HL-60 (cell line): ENCODE measurements at places on chromosomes 2 and 18.

DNA sequence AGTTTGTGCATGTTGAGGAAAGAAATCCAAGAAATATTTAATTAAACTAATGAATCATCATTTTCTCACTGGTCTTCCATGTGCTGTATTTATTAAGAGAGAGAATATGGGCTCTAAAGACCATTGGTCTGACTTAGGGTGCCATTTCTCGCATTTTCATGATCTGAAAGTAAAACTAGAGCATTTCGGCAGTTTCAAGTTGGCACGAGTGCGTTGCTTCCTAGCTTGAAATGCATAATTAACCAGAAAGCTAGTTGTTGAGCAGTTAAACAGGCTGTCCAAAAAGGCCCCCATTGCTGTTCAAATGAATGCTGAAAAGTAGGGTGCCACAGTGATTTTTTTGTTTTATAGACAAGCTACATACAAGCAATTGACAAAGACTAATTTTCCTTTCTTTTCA, 47.4 kb downstream of the SLC8A1 start:
- no peak for DNase-seq

DNA sequence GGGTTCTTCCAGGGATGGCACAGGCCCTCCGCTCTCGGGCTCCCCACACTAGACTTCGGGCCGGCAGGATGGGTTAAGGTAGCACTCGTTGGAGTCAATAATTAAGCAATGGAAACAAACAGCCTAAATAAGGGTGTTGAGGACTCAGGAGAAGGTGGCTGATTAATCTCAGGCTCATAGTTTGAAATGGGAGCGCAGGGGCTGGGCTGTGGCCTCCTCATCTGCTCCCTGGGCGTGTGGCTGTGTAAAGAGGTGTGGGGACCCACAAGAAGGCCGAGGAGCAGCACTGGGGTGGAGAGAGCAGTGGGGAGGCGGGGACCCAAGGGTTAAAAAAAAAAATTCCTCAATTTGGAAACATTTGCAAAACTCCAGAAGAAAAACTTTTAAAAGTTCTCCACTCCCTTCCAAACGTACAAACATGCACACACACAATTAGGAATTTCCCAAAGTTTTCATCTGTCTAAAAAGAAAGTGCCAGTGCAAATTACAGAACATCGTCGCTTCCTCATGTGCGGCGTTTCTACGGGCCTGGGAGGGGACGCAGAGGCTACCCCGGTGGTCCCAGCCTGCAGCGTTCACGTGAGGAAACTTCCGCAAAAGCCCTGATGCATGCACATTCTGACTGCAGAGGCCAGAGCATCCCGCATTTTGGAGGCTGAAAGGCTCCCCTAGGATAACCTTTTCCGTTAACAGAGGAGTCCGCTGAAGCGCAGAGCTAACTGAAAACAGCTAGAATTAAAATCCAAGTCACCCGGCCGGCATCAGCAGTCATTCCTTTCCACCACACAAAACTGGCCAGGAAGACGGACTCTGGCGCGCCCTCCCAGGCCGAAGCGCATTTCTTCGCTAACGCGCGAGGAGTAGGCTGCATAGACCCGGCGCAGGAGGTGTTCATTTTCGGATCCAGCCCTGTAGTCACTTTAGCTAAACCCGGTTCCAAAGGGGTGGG, 1.0 kb upstream of the TUBB6 start:
- peak; percentile 22 for DNase-seq

- DNase-seq, result no peak
These were observed 13.7 kb upstream of the OTOF start for GRCh38 chr2:26491563-26492167.

DNA sequence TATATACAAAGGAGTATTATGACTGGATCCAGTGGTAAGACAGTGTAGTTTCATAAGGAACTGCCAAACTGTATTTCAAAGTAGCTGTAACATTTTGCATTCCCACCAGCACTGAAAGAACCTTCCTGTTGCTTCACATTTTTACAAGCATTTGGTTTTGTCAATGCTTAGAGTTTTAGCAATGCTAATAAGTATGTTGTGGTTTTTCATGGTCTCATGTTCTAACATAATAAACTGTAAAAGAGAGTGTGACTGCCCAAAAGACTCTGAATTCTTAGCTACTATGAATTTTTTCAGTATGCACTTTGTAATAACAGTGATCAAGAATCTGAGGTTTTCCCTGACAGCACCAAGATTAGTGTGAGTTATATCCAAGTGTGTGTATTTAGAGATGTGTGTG, 604.2 kb downstream of the XIRP2 start:
- no peak for DNase-seq

DNA sequence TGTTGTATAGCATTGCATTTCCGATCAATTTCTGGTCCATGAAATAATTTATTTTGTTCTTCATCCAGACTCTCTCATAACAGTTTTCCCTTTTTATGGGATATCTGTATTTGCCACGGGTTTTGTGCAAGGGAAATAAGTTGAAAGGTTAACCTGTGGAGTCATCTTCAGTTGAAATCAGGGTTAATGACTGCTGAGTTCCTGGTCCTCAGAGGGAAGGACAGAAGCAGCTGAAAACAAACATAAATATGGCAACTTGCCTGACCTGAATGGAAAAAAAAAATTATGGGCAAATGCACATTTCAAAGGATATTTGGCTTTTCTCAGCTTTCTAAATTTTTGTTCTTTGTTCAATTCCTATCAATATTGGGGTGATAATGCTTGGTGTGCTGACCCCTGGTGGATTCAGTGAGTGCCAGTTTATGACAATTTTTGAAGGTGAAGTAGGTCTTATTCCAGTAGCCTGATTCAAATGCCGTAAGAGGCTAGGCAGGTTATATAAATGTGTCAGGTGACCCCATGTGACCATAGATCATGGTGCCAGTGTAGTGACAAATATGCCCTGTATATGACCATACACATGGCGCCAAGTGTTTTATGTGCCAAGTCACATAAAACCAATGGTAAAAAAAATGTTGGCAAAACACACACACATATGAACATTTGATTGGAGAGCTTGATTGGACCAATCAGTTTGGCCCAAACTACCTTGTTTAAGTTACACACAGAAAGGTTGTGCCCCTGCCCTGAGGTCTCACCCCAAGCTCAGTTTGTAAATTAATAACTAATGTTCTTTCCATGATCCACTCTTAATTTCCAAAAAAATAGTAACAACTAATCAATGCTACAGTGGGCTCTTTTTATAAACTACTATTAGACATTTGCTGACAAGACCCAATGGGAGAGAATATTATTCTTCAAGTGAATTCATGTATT, 47.6 kb upstream of the FAM124B start:
- no peak for DNase-seq

DNA sequence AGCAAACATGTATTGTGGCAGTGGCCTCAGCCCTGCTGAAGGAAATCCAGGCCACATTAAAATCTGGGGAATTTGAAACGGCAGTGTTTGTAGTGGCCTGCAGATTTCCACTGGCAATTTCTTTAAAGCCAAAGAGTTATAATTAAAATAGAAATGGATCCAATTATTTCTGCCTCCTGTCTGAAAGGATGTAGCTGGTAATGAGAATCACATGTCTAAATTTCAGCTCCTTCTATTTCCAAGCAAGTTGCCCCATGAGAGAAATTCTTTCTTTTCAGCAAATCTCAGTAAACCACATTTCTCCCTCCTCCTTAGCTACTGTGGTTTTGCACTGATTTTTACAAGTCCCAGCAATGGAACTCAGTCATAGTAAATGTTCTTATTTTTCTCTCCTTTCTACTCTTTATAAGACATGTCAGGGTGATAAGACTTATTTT, 55.4 kb upstream of the ZNF396 start:
- DNase-seq, result no peak

- DNase-seq, result no peak
These were observed 234.1 kb downstream of the CCDC102B start for GRCh38 chr18:69032009-69032408.

DNA sequence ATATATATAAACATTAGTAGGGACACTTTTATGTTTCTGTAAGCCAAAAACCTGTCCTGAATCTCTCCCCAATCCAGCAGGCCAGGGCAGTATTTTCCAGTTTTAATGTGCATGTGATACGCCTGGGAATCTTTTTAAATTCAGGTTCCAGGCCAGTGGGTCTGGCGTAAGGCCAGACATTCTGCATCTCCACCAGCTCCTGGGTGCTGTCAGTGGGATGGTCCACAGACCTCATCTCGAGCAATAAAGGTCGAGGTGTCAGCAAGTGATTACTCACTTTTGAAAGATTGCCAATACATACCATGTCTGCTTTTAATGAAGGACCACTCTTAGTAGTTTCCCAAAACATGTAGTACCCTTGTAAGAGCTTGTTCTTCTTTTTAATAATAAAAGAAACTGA, 189.9 kb upstream of the SH3BP4 start:
- DNase-seq, result no peak

DNA sequence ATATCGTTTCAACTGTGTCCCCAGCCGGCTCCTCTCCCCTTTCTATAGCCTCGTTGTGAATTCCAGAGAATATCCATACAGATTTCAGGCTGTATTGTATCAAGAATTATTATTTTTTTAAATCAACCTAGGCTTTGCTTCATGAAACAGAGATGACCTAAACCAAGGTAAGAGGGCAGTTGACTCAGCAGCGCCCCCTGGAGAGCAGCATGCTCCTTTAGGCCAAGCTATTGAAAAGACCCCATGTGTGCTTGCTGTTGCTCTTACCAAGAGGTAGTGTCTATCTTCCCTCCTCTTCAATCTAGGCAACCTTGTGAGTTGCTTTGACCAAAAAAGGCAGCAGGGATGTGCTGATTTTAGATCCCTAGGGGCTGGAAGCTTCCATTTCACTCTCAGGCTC, 426.7 kb upstream of the SMIM21 start:
- peak; percentile 27 for DNase-seq

- no peak for DNase-seq
These were observed 588 bp downstream of the TMEM214 start for GRCh38 chr2:27033253-27033852.

- peak; percentile 50 for DNase-seq
These were observed 28.0 kb downstream of the RFX8 start for GRCh38 chr2:101446869-101447268.

GRCh38 chr2:157837851-157838441, 38.2 kb downstream of the ACVR1 start:
- no peak for DNase-seq

DNA sequence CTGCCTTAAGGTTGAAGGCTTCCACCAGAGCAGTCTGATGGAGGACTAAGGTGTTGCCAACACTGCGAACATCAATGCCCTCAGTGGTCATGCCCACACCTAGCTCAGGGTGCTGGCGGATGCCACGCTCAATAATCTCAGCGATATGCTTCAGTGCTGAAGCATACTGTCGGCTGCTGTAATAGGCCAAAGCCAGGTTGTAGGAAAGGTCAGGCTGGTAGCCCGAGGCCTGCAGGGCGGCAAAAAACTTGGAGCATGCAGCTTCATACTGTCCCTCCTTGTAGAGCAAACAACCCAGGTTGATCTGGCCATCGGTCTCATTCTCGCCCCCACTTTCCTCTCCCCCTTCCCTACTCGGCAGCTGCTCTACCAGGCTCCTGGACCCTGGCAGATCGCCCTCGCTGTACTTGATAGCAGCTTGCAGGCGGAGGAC, 159.4 kb downstream of the AGPS start:
- peak; percentile 5 for DNase-seq

- DNase-seq, result peak; percentile 83
These were observed 545 bp upstream of the CDCA7 start for GRCh38 chr2:173354073-173354581.

DNA sequence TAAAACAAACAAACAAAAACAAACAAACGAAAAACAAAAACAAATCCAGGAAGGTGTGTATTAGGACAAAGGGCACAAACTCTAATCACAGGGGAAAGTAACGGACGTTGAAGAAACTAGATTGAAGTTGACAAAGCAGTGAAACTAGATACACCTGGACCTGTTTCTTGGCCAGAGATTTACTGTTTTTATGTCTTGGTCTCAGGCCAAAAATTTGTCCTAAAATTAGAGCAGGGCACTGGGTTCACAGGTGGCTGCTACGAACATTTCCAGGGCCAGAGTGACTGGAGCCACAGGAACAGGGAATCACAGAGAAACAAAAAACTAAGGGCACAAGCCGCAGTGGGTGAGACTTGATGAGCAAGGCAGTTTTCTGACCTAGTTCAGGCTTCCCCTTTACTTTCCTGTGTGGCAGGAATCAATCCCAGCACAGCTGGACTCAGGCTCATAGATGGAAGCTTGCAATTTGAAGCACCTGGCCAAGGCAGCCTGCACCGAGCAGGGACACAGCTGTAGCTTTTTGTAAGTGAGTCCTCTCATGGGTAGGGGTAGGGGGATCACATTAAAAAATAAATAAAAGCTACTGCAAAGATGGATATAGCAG, 329.4 kb downstream of the DLGAP1 start:
- DNase-seq, result no peak
